ENCODE measurements at places on chromosomes 11 and 22. TPM values are rescaled to one million over a fixed set of nuclear protein-coding genes. Genes with fewer than 3 reads are reported as not detected.

DNA sequence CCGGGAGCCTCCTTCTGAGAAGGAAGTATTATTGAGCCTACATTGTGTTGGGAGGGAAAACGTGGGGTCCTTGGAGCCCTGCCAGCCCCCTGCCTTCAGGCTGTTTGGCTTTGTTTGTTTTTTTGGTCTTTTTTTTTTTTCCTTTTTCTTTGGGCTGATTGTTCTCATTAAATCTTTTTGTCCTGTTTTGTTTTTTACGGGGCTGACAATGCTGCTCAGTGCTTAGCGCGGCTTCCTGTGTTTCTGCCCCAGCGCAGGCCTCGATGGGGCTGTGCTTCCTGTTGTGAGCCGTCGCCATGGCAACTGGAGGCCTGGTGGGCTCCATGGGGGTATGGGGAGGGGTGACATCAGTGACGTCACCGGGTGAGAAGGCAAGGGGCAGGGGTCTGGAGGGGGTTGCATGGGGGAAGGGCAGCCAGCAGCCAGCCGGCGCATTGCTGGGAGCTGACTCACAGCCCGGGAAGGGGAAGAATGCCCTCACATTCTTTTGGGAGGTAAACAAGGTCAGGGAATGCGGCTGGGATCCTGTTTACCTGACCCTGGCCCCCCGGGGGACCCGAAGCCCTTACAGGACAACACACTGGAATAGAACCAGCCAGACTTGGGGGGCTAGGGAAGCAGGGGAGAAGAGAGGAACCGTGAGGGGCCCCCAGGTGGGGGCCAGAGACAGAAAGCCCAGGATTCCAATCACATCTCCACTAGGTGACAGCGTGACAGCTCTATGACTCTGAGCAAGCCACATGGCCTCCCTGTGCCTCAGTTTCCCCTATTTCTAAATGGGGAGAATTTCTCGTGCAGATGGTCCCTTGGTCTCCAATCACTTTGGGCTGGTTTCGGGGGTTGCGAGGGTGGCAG, 22.2 kb upstream of the CBX7 start:
- DNase-seq, result peak; percentile 78

- no peak for DNase-seq
Observed at GRCh38 chr22:46893281-46894020, 131.0 kb downstream of the TBC1D22A start.

MISFA gene
- total RNA-seq, result not detected

CD44 gene
- 0.55 TPM for total RNA-seq

TSKU gene
- 1.3 TPM for total RNA-seq

DERL3 gene
- total RNA-seq, result 64.1 TPM

DNA sequence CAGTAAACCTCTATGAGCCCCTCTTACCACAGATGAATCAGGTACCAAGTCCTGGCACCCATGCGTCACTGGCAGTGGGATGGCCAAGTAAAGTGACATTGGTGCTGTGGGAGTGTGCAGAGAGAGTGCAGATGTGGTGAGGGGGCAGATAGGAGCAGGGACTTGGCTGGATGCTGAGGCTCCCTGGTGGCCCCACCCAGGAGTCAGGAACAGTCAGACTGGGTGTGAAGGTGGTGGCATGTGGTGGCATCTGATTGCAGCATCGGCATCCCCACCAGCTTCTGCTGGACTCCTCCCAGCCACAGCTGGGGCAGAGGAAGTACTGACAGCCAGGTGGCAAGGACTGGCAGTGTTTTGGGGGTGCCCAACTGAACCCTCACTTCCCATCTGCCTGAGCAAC, 11.4 kb downstream of the DGAT2 start:
- no peak for DNase-seq

GRCh38 chr11:4025248-4025966, 69.2 kb upstream of the RRM1 start:
- no peak for DNase-seq

RASGRP2 gene
- 205 TPM for total RNA-seq

GRCh38 chr11:111855506-111855905, 15.9 kb downstream of the ALG9 start:
- DNase-seq, result no peak

DNA sequence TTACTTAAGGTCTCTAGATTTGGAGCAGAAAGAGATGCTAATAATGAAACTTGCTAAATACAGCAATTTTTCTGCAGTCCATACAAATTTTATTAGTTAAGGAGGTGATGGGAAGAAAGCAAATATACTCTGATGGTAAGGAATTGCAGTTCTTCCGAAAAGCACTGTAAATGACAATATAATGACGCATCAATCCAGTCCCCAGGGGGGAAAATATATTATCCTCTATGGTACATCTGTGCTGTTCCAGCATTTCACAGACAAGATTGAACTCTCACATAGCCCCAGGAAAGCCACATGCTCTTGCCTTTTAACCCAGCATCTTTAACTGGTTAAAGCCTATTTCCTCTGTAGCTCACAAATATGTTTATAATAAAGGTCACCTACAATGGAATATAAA, 416.6 kb upstream of the CCDC90B start:
- no peak for DNase-seq

POU2AF1 gene
- 285 TPM for total RNA-seq

BIK gene
- total RNA-seq, result 67.6 TPM

DNA sequence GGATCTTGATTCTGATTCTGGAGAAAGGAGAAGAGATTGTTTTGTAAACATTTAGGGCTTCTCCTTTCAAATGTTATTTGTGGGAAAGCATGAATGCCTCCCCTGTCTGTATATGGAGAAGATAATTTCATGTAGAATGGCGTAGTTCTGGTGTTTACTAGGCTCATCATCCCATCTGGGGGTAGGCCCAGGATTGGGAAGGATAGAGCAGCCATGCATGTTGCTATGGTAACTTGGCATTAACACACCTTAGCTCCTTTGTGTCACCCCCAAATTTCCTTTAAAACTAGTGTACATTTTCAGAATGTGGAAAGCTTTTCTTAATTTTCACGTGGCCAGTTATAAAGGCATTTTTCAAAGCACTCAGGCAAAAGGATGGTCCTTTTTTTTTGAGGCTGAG, 57.5 kb upstream of the EED start:
- no peak for DNase-seq

GRCh38 chr11:93249459-93250220, 51.8 kb upstream of the SLC36A4 start:
- DNase-seq, result no peak

DNA sequence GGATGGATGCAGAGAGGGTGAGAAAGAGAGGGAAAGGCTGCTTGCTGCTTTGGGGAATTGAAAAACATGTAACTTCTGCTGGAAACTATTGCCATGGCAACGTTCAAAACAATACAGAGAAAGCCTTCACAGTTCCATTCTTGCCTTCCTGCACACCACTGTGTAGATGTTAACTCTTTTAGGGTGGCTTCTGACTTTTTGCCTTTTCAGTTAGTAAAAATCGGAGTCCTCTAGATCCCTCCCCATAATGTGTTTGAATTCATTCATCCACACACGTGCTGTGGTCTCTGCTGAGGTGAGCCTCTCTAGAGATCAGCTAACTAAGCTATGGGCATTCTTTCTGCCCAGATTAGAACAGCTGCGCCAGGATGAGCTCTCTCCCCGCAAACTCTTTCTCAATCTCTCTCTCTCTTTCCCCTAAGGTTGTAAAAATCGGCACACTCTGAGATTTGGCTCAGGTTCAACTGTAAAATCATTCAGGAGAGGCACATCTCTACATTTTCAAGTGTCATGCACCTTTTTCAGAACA, 1178.3 kb downstream of the LRRC4C start:
- DNase-seq, result no peak

DNA sequence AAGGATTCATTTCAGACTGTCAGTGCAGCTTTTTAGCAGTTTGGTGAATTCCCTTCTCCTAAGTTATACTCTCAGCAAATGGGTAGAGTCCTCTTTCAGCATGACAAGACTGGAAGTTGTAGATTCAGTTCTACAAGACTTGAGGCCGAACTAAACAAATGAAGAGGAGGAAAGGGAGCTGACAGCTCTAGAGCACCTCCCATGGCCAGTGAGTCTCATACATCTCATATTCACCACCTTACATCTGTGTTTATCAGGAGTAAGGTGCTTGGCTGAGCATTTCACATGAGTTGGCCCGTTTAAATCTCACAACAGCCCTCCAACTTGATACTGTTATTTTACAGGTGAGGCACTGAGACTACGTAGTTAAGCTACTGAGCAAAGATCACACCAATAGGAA, 30.4 kb downstream of the SEZ6L start:
- DNase-seq, result no peak

CCDC87 gene
- total RNA-seq, result 0.17 TPM

GRCh38 chr22:46201059-46201757, 48.9 kb downstream of the CDPF1 start:
- no peak for DNase-seq

DNA sequence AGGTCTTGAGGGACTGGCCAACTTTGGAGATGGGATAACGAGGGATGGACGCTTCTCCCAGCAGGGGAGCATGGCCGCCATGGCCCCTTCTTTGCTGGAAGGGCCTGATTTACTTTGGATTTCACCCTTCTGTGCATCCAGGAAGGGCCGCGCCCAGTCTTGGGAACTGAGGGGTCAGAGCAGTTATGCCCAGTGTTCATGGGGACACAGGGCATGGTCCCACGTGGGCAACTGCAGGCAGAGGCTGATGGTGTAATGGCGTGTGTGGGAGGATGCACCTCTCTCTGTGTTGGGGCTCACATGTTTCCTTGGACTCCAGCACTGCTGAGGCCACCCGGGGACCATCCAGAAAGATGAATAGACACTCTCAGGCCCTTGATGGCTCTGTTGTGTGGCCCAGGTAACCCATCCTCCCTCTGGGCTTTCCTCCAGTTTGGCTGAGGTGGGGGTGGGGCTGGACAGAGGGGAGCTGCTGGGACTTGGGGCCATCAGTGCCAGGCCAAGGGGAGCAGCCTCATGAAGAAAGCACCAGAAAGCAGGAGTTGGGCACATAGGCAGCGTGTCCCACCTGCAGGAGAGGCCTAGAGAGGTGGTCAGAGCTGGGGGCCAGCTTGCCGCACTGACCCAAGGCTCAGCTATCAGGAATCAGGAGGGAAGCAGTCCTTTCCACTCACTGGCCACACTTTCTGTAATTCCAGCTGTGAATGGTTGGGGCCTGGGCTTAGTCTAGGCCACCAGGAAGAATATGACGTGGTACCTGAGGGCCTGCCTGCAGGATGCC, 1033.9 kb downstream of the TBC1D22A start:
- DNase-seq, result no peak

OR51E2 gene
- total RNA-seq, result not detected

DNA sequence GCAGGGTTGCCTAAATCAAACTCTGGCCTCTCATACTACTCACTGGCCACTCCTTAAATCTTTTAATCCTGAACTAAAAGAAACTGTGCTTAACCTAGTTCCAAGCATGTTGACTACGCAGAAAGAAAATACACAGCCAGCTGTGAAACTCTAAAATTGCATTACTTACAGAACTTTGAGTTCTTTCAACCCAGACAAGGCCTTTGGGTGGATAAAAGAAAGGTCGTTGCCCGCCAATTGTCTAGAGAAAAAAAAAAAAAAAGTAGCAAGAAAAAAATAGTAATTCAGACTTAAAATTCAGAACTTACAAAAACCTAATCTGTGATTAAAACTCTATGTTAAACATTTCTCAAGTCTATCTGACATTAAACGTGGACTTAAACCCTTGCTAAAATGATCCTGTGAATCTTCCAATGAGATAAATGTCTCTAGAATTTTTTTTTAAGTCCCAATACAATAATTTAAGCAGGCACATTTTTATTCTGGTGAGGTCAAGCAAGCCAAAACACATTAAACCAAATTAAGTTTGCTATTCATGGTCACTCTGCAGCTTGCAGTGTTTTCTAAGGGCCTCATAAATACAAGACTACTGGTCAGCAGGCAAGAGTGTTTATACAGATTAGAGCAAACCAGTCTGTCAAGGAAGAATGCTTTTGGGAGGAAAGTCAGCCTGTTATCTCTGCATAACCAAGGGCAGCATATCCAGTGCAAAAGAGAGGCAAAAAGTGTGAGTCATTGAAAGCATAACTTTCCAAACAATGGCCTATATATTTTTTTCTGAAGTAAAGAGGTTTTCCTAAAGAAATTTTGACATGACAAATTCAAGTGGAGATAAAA, 29.5 kb upstream of the CCDC34 start:
- no peak for DNase-seq

DNA sequence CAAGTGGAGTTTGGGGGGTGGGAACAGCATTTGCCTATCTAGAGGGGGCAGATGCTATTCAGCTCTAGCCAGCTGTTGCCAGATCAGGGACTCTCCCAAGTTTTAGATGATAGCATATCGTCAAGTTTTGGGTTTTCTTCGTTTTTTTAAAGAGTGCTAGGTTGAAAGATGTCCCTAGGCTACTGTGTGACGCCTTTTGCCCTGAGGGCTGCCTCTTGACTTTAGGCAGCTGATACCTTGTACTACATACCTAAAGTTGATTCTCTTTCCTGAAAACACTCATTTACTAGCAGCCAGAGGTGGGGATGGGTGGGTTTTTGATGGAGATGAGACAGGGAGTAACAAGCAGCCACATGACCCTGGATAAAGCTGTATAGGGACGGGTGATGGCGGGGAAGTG, 87.1 kb downstream of the ABTB2 start:
- DNase-seq, result no peak

OR56A1 gene
- total RNA-seq, result not detected

GRCh38 chr11:9875862-9876261, 212.0 kb downstream of the SWAP70 start:
- DNase-seq, result no peak

SLC6A5 gene
- not detected for total RNA-seq

GRCh38 chr11:131597890-131598289, 227.5 kb downstream of the NTM start:
- no peak for DNase-seq

- no peak for DNase-seq
Observed at GRCh38 chr11:66524304-66525040, 14.0 kb downstream of the BBS1 start.

- DNase-seq, result no peak
Observed at GRCh38 chr11:96156379-96156722, 186.6 kb downstream of the MAML2 start.

MMP10 gene
- not detected for total RNA-seq

DNA sequence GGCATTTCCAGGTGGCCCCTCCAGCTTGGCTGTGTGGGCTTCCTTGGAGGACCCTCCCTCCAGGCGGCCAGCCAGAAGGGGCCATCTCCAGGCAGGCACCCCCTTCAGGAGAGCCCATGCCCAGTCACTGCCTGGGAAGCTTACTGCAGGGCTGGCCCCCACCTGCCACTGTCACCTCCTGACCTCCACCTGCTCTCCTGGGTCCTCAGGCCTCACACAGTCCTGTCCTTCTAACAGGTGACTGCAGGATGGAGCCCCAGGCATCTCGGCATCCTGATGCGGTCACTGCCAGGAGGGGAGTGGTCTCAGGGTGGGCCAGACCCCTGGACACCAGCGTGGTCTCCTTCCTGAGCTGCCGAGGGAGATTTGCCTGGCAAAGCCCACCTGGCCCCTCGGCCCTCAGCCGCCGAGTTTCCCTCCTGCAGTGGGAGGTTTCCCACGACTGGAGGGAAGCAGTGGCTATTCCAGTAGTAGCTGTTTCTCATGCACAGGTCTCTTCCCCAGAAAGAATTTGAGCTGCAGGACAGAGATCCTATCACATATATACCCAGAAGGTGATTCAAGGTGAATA, 13.0 kb downstream of the TBX1 start:
- DNase-seq, result no peak

Data from OCI-LY7 (cell line).